ENCODE measurements at places on chromosomes 3 and 15.

DNA sequence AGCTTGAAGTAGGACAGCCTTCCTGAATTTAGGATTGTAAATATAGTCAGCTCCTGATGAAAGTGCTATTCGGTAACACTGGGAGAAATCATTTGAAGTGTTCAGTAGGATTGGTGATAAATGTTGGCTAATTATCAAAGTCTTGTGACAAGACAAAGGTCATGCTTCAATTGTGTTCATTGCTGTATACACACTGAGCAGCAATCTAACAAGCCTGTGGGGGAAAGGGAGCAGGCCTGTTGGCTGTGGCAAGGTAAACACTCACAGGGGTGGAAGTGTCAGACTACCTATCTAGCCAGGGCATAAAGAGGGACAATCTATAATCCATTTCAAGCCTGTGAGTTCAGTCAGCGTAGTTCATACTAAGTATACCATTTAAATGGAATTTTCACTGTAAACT, 111.0 kb upstream of the MANF start:
- no peak for DNase-seq

GRCh38 chr3:131233900-131234668, 147.5 kb upstream of the NUDT16 start:
- DNase-seq = no peak

GRCh38 chr3:158539414-158540014, 31.5 kb upstream of the MLF1 start:
- DNase-seq = no peak

GRCh38 chr3:177729956-177730681, 532.8 kb upstream of the TBL1XR1 start:
- DNase-seq = no peak

GRCh38 chr3:129502641-129503408, 25.6 kb upstream of the RHO start:
- no peak for DNase-seq

DNA sequence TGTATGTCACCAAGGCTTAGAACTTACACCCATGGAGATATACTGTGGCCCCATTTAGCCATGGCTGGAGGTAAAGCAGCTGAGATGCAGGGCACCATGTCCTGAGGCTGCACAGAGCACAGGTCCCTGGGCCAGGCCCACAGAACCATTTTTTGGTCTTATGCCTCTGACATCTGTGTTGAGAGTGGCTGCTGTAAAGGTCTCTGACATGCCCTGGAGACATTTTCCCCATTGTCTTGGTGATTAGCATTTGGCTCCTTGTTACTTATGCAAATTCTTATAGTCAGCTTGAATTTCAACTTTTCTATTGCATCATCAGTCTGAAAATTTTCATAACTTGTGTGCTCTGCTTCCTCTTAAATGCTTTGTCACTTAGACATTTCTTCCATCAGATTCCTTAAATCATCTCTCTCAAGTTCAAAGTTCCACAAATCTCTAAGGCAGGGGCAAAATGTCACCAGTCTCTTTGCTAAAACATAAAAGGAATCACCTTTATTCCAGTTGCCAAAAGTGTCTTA, 701.3 kb downstream of the EPHA3 start:
- DNase-seq = no peak

- DNase-seq = no peak
These were observed 2.0 kb downstream of the B2M start for GRCh38 chr15:44713006-44713966.

- no peak for DNase-seq
These were observed 53.8 kb upstream of the SPPL2A start for GRCh38 chr15:50819344-50819743.

DNA sequence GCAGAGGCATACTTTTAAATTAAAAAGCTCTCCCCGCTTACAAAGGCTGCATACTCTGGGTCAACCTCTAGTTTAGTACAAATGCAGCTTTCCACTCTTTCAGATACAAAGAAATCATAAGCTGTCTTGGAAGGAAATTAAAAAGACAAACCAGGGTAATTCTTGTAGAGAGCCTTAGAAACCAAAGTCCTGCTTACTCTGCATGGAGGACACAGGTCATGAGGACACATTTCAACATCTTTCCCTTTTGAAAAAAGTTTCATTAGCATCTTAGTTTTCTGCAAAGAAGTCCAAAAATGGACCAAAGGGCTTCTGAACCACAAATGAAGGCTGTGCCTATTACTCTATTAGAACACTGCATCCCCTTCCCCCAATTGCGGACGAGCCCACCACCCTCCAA, 50.5 kb upstream of the WNT5A start:
- DNase-seq = no peak

GRCh38 chr3:46682974-46683373, 10.5 kb downstream of the ALS2CL start:
- no peak for DNase-seq

DNA sequence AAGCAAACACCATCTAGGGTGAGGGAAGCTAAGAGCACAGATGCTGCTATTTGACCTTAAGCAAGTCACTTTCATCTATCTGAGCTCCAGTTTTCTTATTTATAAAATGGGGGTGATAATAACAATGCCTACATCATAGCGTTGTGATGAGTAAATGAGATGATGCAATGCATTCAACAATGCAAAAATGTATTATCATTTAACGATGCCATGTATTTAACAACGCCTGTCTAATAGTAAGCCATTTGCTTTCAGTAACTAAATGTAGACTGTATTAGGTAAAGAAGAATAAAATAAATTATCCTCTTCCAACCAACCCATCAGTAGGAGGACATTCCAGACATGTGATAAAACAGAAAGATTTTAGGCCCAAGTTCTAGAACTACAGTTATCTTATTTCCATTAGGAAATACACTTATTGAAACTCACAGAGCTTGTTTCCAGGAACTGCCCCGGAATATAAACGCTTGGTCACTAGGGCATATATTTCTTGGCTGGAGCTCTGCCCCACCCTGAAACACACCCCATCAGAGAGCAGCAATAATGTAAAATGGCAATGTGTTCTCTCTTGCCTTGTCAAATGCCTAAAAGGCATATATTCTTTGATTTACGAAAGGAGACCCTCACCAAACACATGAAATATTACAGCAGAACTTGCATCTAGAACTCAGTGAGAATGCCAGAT, 128.3 kb downstream of the LIPC start:
- DNase-seq = no peak

GRCh38 chr3:118000219-118000618, 1034.4 kb downstream of the IGSF11 start:
- DNase-seq = no peak

GRCh38 chr3:129016356-129016719, 15.2 kb downstream of the EFCC1 start:
- DNase-seq = no peak

GRCh38 chr3:14461006-14461747, 58.8 kb downstream of the SLC6A6 start:
- DNase-seq = no peak

- DNase-seq = no peak
These were observed 36.4 kb downstream of the FAM3D start for GRCh38 chr3:58630076-58630709.

DNA sequence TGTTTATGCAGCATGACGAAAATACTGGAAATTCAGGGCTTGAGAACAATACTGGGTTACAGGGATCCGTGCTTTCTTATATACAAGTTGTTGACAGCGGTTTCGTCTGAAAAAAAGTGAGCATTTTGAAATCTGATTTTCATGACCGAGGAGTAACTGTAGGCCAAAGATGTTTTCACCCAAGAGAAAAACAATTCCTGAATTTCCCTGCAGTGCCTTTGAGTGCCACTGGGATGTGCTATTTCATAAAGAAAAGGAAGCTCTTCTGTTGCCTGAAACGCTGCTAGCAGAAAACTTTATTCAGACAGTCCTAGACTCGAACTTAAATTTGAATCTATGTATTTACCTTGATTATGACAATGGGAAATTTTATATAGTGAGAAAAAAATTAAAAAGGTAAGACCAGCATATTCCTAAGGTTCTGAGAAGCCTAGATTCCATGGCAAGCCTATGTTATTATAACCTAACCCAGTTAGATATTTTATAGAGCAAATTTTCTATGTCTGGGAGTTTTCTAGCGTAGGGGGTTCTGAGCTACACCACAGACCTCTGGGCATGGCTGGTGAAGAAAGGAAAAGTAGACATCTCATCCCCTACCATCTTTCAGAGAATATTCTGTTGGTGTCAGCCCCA, 30.2 kb downstream of the KCNAB1 start:
- DNase-seq = no peak

- no peak for DNase-seq
These were observed 219.7 kb upstream of the SGO1 start for GRCh38 chr3:20405744-20406143.

DNA sequence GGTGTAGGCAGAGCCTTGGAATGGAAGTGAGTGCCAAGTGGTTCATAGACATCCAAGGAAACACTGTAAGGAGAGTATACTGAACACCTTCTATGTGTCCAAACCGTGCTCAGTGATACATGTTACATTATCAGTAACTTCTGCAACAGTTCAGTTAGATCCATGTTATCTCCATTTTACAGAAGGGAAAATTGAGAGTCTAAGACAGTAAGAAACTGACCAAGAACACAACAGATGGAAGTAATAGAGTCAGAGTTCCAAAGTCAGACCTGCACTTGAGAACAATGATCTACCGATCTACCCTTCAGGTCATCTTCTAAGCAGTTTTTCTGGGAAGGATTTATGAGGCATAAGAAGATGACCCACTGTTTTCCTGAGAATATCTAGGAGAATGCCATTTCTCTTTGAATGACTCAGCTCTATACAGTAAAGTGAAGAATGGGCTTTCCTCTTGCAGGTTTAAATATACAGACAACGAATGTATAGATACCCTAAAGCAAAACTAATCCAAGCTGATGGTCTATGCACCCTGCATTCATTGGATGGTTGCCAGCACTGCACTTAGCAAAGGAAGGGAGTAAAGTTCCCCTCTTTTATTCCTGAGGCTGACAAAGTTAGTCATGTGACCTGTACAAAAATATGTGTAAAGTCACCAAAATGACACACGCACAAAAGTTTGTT, 604.1 kb upstream of the MDFIC2 start:
- no peak for DNase-seq

DNA sequence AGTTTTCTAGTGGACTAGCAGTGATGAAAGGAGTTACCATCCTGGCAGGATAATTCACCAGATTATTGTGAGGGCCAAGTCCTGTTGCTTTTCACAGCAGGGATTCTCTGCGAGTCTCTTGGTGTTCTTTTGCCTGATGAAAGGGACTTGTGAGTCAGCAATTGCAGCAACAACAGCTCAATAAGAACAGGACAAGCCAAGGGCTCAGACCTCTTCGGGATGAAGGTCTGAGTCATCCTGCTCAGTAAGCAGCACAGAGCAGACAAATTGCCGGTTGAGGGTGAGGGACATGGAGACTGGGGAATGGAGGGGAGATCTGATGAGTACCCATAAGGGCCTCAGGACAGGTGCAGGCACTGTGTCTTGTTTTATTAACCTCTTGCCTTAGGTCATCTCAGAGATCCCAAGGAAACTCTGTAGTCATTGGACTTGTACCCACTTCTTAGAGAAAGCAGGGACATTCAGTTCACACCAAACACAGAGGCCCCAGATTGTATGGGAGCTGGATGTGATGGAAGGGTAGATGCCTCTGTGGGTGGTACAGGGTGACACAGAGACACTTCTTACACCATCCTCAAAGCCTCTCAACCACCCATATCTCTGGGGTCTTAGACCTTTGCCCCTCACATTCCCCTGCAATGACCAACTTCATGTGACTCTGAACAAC, 173.8 kb upstream of the TLE3 start:
- no peak for DNase-seq

GRCh38 chr3:85697156-85697555, 738.4 kb downstream of the CADM2 start:
- DNase-seq = no peak

DNA sequence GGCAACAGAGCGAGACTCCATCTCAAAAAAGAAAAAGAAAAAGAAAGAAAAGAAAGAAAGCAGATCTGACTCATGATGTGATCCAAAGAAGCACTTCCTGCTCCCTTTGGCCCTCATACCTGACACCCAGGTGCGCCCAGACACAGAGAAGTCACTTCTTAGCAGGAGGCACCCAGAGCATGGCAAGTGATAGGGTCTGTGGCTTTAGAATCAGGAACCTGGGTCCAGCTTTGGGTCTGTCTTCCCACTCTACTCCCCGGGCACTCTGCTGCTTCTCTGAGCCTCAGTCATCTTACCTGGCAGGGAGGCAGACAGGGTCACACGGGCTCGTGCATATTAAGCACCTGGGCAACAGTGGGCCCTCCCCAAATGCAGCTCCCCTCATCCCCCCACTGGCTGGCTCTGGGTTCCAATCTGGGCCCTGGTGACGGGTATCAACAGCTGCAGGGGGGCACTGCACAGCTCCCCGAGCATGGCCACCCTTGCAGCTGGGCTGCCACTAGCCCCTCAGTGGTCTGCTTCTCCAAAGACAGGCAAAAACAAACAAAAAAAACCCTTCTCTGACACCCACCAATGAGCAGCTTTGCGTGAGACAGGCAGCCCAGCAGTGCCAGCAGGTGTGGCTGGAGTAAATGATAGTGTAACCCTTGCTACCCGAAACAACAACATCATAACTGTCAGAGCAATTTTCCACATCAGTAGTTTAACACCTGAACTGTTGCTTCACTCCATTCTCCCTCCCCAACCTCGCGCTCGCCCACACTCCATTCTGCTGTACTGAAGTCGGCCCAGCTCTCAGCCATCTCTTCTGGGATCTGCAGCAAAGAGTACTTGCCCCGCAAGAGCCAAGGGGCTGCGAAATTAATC, 99.8 kb downstream of the MEGF11 start:
- no peak for DNase-seq

- no peak for DNase-seq
These were observed 7.2 kb upstream of the SEC22A start for GRCh38 chr3:123194552-123194951.

DNA sequence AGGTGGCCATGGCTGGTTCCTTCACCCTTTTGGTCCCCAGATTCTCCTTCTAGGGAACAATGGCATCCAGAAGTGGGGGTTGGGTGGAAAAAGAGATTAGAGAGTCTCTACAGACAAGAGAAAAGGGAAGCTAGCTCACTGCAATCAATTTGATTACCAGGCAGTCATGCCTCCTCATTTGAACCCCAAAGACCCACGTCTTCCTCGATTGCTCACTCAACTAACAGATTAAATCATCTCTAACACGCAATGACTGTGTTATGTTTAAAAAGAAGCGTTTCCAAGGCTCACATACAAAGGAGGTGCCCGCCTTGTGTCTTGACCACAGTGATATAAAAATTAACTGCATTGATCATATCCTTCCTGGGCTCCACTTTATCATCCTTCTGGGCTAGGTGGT, 57.6 kb downstream of the BHLHE40 start:
- DNase-seq = no peak

DNA sequence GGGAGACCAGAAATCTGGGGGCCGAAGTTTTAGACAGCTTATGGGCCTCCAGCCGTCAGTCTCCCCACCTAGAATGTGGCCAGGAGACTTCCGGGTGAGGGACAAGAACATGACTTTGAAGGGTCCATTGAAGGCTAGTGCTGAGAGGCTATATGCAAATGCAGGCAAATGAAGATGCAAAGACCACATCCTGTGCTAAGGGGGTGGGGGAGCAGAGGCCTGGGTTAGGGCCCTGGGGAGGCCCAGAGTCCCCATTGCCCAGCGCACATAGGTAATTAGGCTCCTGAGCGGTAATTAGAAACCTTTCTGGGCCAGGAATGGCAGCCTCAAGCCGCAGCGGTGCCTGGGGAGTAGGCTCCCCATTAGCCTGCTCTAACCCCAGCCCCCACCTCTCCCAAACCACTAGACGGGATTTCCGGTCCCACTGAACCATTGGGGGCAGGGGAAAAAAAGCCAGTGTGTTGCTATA, 6.8 kb downstream of the CSK start:
- DNase-seq = no peak

- no peak for DNase-seq
These were observed 19.3 kb upstream of the ATP10A start for GRCh38 chr15:25882466-25882865.

- no peak for DNase-seq
These were observed 575.6 kb downstream of the GRM7 start for GRCh38 chr3:7436542-7436941.

GRCh38 chr3:123980539-123980938, 11.4 kb downstream of the ROPN1 start:
- no peak for DNase-seq
